Ecto neural progenitor cell (in vitro differentiated cells): ENCODE measurements at places on chromosomes 16 and 17.

GRCh38 chr17:79951361-79952264 lies 84.1 kb downstream of the TBC1D16 start:
- DNase-seq: peak; percentile 86

DNA sequence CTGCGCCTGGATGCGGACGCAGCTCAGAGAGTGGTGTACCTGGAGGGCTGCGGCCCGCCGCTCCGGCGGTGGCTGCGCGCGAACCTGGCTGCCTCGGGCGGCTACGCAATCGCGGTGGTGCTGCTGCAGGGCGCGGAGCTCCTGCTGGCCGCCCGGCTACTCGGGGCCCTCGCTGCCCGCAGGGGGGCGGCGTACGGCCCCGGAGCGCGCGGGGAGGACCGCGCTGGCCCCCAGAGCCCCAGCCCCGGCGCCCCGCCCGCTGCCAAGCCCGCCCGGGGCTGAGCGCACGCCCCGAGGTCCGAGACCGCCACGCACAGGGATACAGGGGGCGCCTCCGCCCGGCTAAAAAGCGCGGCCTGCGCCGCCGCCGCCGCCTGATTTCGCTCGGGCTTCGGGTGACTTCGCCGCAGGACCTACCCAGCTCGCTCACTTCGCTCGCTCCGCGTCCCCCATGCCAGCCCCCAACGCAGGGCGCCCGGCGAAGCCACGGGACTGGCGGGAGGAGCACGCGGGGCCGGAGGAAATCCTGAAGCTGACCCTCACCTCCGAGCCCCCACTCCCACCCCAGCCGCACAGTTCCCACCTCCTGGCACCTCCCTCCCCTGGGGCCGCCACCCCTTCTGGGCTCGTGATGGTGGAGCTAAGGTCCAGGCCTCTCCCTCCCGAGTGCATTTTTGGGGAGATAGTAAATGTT lies 8.2 kb downstream of the PDE6G start:
- peak; percentile 52 for DNase-seq

DNA sequence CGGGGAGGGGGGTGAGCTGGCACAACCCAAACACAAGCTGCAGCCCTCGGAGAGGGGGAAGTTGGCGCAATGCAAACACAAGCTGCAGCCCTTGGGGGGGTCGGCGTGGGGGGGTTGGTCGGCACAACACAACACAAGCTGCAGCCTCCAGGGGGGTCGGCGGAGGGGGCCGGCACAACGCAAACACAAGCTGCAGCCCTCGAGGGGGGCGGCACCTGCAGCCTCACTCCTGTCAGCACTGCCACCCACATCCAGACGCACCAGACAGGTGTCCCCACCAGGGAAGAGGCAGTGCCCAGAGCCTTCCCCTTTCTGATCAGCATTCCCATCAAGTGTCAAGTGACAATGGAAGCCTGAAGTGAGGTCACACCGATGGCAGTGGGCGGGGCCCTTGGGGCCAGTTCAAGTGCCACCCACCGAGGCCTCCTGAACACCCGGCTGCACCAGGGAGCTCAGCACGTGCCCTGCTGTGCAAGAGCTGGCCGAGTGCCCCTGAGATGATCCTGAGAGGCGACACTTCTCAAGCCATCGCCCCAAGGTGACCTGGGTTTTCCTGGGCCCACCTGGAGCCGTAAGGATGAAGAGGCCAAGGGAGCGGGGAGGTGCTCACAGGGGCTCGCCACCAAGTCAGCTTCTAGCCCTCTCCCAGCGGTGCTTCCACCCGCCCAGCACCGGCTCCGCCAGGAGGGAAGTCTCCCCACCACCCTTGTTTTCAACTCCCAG lies 59.3 kb downstream of the KLHDC4 start:
- no peak for DNase-seq

GRCh38 chr16:10971560-10971961 lies 27.2 kb downstream of the CLEC16A start:
- peak; percentile 74 for DNase-seq

GRCh38 chr17:10092595-10092994 lies 105.8 kb downstream of the GAS7 start:
- no peak for DNase-seq

DNA sequence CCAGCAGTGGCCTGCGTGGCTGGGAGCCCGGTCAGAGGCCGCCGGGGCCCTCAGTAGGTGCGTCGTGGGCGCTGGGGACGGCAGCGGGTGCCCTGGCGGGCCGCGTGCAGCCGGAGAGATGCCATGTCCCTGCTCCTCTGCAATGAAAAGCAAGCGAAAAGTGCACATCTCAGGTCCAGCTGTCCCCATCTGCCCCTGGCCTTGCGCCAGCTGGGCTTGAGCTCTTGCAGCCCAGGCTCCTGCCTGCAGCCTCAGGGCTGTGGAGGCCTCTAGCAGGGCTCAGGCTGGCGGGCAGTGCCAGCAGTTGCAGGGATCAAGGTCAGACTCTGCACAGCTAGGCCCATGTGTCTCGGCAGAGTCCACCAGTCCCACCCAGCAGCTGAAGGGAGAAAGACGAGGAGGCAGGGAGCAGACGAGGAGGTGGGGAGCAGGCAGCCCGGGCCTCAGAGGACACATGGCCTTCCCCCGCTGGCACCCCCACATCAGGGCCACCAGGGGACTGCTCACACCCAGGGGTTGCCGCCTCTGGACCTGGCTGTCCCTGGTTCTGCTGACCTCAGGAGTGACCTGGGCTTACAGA lies 11.2 kb downstream of the SLC16A3 start:
- no peak for DNase-seq

DNA sequence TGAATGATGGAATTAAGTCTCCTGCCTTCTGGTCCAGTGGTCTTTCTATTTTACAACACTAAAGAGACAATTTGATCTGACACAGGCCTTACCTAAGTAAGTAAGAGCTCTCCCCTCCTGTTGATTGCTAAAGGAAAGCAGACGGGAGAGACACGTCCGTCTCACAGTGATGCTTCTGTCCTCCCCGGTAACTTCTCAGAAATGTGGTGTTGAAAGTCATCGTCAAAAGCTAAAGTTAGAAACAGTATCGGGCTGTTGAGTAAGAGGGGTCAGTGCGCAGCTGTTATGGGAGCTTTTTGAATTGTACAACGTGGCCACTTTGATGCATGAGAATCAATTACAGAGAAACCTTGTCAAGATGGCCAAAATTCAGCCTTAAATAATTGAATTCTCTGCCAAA lies 1.9 kb upstream of the RBFOX1 start:
- DNase-seq: no peak

GRCh38 chr16:924806-925205 lies 46.0 kb downstream of the LMF1 start:
- DNase-seq: no peak

DNA sequence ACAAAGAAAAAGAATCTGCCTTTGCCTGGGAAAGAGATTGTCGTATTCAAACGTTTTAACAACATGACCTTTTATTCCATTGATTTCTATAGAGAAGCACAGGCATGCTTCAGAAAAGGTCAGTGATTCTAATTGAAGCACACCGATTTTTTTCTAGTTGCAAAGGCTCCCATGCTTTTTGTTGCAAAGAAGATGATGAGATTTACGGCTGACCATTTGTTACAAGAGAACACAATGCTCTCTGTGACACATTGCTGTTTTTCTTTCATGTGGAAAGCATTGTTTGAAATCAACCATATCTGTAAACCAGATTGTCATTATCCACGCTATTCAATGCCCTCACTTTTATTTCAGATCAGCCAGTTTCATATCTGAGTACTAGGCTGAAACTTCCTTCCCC lies 99.8 kb downstream of the NLK start:
- DNase-seq: no peak

GRCh38 chr17:44908761-44909326 lies 6.5 kb downstream of the GFAP start:
- no peak for DNase-seq
